Pancreas (tissue), 10 donors: ENCODE measurements at places on chromosomes 6 and 20. TPM values are rescaled to one million over a fixed set of nuclear protein-coding genes. Genes with fewer than 3 reads are reported as not detected.

- H3K27ac ChIP-seq, result no peak overlapping the region
- H3K27me3 ChIP-seq, result no peaks in the 10 kb centered on the region
- H3K4me3 ChIP-seq, result no peak overlapping the region
- no peaks in the 10 kb centered on the region for H3K4me1 ChIP-seq
- DNase-seq, result no peak
Observed at GRCh38 chr6:128209771-128210170, 308.9 kb upstream of the THEMIS start.

DNA sequence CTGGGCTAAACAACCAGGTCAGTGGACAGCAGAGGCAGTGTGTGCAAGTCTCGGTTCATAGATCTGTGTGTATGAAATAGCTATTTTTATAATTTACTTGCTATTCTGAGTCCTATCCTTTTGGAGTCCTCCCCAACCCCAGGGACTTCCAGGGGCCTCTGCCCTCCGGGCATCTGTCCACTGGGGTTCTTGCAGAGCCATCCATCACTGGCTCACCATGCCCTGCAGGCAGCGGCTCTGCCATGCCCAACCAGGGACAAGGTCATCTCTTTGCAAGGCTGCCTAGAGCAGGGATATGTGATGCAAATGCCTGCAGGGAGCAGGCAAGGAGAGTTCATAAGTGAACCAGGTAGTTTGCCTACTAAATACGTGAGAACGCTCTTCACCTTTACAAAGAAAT, 10.5 kb upstream of the BEND3 start:
- no peak overlapping the region for H3K4me3 ChIP-seq
- H3K27ac ChIP-seq, result no peak overlapping the region
- DNase-seq, result no peak
- no peaks in the 10 kb centered on the region for H3K4me1 ChIP-seq
- H3K27me3 ChIP-seq, result no peaks in the 10 kb centered on the region

The LY6G5C gene
- polyA plus RNA-seq, result 2.5 TPM

The LAMA5 gene
- 259 TPM for polyA plus RNA-seq

The STMND1 gene
- polyA plus RNA-seq, result 1.1 TPM
